Activated CD4-positive, alpha-beta T cell treated with anti-CD3 and anti-CD28 coated beads, Interleukin-2, amount 10 ng/mL, durations not matched to agents 7 days and 5 days (primary cell): ENCODE measurements at places on chromosomes 5 and 9. TPM values are rescaled to one million over a fixed set of nuclear protein-coding genes. Genes with fewer than 3 reads are reported as not detected.

GRCh38 chr5:31113666-31114350, 79.7 kb upstream of the CDH6 start:
- no peak for DNase-seq

DNA sequence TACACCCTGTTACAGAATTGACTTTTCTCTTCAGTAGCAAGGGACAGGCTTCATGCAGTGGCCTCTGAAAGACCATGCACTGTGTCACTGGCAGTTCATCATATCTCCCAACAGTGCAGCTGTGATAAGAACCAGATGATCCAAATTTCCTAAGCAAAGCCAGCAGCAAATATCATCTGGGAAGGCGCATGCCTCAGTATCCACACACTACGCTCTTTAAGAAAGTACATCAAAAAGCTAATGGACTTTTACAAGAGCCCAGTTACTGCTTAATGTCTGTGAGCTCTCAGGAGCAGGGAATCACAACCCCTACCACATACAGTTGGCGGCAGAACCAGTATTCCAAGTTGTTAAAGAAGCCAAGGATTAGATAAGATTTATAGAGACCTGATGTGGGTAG, 25.1 kb downstream of the ADAMTSL1 start:
- DNase-seq: no peak

DNA sequence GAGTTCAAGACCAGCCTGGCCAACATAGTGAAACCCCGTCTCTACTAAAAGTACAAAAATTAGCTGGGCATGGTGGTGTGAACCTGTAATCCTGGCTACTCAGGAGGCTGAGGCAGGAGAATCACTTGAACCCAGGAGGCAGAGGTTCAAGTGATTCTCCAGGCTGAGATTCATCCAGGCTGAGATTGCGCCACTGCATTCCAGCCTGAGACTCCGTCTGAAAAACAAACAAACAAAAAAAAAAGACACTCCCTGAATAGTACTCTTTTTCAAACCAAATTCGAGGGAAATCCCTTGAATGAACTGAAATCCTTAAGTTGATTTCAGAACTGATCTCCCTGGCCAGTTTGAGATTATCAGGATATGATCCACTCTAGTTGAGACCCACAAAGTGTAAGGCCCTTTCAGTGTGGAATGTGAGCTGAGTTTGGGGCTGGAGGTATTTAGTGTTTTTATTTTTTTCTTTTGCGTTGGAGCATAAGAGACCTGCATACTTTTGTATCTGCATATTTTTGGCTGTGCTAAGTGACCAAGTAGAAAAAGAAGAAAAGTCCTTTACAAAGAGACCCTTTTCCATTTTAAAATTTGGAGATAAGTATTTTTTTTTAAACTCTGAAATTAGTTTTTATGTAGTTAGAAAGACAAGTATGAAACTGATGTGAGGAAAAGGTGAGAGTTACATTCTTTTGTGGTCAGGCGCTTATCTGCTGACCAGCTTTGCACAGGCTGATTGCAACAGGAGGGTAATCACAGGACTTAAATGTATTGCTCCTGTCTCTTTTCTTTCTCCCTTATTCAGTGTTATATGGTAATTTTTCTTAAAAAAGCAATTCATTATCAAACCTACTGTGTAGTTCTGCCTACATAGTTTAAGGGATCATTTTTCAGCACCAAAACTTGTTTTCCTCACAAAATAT, 42.9 kb downstream of the TMEFF1 start:
- DNase-seq: no peak

DNA sequence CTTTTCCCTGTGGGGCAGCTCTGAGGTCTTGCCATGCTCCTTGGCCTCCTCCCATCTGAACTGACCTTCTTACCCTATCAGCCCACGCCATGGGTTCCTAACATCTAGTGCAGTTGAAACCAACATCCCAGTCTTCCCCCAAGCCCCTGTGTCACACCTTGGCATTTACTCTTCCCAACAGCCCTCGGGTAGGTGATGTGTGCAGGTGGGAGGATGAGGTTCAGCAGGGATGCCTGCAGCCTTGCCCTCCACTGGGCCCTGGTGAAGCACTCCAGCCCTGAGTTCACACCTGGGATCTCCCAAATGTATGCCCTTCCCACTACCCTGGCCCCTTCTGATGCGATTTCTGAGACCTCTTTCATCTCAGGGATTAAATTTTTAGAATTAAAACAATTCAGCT, 15.5 kb downstream of the IRX2 start:
- no peak for DNase-seq

GRCh38 chr9:125835655-125836054, 88.5 kb downstream of the PBX3 start:
- DNase-seq: no peak

DNA sequence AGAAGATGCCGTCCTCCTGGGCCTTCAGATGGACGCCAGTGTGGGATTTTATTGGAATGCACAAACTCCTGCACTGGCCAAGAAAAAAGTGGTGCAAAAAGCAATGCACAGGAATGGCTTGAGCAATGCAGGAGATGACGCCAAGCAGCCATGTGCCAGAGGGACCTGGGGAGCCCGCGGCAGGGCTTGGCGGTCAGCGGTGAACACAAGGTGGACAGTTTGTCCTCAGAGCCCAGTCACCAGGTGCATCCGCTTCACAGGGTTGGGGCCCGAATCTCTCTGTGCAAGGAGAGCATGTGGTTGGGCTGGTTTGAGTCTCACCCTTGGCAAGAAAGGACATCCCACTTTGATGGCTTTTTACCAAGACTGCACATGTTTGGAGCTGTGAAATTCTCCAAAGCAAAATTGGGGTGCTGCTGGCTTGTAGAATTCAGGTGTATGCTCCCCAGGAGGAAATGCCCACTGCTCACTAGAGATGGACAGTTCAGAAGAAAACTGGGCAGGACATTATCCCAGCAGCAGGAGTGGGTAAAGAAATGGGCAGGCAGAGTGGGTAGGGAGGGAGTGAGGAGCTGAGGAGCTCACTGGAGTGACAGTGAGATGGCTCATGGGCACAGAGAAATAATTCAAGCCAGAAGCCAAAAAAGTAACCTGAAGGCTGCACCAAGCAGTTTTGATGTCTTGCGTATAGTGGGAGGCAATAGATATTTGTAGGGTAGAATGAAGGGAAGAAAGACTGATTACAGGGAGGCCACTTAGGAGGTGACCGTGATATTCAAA, 463.9 kb downstream of the MTRR start:
- DNase-seq: no peak

DNA sequence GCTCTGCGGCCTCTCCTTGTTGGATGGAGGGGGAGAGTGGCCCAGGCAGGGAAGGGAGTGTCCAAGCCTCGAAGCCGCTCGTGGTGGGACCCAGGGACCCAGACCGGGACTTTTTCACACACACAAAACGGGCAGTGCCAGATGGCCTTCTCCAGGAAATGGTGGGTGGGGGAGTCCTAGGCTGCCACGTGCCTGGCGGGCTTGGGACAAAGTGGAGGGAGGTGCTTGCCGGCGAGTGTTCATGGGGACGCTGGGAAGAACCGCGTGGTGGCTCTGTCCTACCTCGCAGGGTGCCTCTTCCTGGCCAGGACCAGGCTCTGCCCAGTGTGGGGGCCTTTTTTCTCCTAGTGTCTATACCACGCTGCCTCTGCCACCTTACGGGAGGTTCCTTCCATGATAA, 155.0 kb upstream of the COL5A1 start:
- DNase-seq: no peak

DNA sequence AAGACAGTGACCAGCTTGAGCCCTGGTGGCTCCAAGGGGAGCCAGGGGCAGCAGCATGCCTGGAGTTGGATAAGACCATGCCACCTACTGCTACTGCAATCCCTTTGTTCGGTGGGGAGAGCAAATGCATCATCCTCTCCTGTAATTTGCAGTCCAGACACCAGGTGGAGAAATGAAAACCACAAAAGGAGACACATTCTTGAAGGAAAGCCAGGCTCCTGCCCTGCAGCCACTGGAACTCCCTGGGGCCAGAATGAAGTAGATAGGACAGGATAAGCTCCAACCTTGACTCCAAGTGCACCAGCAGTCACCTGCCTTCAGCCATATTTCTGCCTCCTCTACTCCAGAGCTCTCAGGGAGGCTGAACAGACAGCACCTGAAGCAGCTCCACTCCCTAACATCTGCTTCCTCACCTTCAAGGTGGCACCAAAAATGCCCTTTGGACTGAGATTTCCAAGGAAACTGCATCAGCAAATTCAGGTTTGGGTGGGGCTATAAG, 65.1 kb upstream of the IQGAP2 start:
- DNase-seq: peak; percentile 60

DNA sequence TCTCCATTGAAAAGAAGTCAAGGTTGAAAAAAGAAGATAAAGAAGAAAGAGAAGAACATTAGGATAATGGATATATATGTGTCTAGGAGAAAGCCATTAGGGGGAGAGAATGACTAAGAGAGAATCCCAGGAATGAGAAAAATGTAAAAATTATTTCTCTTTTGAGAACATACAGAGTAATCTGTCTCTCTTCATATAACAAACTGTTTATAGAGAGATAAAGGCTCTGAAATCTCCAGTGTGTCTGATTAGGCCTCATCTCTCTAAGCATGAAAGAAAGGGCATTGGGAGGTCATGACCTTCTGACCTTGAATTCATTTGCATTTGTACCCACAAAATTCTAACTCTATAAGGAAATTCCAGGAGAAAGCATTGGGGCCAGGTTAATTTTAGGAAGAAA, 3.5 kb upstream of the MPDZ start:
- DNase-seq: no peak

GRCh38 chr5:75006865-75007822, 45.2 kb downstream of the GCNT4 start:
- DNase-seq: no peak

DNA sequence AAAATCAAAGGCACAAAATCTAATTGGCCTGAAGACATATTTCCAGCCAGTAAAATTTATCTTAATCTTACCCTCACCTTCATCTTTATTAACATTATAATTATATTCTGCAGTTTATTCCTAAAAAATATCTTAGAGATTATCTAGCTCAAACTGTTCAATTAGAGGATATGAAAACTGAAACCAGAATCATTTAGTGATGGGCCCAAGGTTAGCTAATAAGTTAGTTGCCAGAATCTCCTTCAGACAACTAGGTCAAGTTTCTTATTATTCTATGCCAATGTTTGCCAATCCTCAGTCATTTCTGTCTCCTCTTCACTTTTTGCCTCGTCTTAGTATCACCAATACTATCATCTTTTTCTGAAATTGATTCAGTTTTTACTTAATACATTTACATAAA, 56.0 kb upstream of the RASA1 start:
- DNase-seq: no peak

- no peak for DNase-seq
Measured at GRCh38 chr5:24509943-24510342, 134.8 kb downstream of the CDH10 start.

DNA sequence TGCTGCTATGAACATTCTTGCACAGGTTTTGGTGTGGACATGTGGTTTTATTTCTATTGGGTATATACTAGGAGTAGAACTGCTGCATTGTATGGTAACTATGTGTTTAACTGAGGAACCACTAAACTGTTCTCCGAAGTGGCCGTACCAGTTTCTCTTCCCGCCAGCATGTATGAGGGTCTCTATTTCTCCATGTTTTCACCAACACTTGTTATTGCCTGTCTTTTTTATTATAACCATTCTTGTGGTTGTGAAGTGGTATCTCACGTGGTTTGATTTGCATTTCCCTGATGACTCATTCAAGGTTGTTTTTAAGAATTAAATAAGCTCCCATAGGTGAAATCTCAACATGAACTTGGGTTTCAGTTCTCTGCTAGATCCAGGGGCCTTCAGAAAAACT, 19.4 kb downstream of the PDE8B start:
- DNase-seq: no peak

The TTC39B gene
- total RNA-seq: 25.5 TPM

The CMBL gene
- total RNA-seq: 1.4 TPM

The PCDHA7 gene
- total RNA-seq: not detected

The GPR150 gene
- 0.87 TPM for total RNA-seq

The UBLCP1 gene
- 29.2 TPM for total RNA-seq
